ENCODE measurements at places on chromosomes 2 and 18. TPM values are rescaled to one million over a fixed set of nuclear protein-coding genes. Genes with fewer than 3 reads are reported as not detected.
A peak's percentile ranks its signal among the peaks of the same experiment; 100 is the strongest.

DNA sequence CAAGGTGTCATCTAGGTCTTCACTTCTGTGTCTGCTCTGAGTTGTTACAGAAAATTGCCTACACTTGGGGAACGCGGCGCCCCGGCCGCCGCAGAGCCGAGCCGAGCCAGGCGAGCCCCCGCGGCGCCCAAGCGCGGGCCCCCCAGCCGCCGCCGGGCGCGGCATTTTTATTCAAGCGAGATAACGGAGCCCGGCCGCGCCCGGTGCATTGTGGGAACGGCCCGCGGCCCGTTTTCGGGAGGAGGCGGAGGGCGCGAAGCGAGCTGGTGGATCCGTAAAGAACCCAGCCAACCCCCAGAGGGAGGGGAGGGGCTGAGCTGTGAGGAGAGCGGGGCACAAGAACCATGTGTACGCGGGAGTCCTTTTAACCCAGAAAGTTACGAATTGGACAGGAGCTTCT lies 191.8 kb downstream of the FTCDNL1 start:
- peak; percentile 23 for DNase-seq

DNA sequence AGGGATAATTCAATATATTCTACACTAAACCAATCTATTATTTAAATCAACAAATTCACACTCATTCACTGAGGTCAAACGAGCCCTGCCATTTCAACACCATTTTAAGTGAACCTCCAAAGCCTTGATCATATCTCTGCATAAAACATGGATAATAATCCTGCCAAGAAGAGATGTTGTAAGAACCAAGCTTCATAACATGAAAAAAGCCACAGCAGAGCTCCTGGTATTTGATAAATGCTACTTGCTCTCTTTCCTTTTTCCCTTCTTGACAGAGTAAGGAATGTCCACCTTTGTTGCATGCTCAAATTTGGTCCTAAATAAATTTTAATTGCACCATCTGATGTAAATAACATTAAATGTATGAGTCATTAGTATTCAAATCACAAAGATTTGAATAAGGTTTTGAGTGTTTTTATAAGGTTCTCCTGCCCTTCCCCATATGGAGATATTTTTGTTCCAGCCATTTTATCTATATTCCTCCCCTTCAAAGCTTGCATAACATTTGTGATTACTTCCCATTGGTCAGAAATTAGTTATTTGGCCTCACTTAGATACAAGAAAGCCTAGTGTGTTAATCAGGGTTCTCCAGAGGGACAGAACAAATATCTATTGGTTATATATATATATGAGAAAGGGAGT lies 318.8 kb downstream of the RND3 start:
- DNase-seq: no peak

GRCh38 chr2:14909795-14910194 lies 277.3 kb downstream of the LRATD1 start:
- no peak for DNase-seq

- no peak for DNase-seq
These were observed 528 bp upstream of the PPP4R3B start for GRCh38 chr2:55618025-55618274.

DNA sequence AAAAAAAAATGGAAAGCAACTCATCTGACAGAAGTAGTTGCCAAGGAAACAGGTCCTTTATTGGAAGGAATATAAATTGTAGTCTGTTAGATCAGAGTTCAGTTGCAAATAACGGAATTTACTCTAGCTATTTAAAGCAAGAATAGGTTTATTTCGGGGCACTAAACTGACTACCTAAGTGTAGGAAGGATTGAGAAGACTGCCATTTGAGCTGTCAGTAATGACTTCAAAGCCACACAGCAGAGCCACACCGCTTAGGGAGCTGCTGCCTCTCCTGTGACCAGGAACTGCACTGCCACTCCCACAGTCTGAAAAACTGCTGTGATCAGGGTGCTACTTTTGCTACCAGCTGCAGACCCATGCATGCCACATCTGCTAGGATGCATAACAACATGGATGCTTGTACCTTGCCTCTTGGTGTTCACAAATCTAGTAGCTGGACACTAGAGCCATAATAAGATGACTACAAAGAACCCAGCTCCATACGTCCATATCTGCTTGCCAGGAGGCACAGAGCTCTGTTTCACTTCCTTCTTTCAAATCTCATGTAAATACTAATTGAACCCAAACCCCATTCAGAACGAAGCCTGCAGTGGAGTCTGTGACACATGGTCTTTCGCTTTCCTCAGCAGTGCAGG lies 2.2 kb downstream of the DSG2 start:
- no peak for DNase-seq

GRCh38 chr2:111015283-111015995 lies 105.3 kb upstream of the BCL2L11 start:
- DNase-seq: no peak

DNA sequence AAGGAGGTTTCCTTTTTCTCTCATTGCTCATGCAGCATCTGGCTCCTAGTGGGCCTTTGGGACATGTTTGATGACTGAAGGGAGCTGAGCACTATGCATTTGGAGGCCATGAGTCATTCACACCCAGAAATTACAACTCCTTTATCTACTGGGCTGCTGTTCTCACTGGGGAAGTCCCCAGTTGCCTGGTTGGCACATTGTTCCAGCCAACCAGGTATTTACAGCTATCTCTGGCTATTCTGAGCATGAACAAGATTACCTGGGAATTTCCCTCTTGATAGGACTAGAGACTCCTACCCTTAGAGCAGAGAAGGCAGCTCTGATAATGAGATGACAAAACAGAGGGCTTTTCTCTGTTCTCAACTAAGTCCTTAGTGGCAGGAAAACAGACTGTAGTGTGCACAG lies 206.5 kb downstream of the SETBP1 start:
- no peak for DNase-seq

GRCh38 chr2:46134531-46135227 lies 162.5 kb upstream of the EPAS1 start:
- DNase-seq: peak; percentile 40

DNA sequence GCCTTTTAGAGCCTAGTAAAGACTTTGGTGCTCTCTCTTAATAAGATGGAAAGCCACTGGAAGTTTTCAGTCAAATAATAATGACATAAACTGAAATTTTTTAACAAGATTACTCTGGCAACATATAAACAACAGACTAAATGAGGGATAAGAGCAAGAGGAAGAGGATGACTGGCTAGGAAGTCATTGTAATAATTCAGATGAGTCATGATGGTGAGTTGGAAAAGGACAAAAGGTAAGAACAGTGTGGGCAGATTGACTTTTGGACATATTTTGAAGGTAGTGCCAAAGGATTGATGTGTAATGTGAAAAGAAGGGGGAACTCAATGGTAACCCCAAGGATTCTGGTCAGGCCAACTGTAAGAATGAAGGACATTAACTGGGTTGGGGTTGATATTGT lies 310.3 kb downstream of the NOL4 start:
- DNase-seq: no peak

GRCh38 chr2:191291471-191291870 lies 46.3 kb downstream of the MYO1B start:
- DNase-seq: no peak

DNA sequence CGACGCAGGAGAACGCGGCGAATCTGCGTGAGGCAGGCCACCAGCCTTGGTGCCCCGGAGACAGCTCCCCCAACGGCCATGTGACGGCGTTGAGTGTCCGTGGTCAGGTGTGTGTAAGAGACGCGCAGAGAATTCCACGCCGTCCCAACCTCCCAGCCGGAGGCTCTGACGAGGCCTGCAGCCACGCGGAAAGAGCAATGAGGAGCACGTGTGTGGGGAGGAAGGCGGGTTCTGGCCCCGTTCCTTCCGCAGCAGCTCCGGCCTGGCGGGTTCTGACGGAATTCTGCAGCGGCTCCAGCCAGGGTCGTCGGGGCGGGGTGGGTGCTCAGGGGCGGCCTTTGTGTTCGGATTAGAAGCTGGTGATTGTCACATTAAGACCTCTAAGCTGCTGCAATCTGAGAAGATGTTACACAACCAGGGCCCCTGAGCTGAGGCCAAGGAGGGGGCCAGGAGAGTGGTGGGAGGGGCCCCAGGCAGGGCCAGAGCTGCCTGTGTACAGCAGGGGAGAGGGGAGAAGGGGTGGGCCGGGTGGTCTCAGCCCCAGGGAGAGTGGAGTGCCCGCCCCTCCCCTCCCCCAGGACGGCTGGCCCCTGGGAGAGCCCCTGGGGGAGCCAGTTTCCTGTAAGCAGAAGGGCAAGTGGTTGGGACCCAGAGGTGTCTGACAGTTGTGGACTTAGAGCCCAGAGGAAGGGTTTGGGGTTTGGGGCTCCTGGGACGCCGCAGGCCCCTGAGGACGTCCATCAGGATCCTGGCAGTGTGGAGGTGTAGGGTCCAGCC lies 5.1 kb upstream of the GAL3ST2 start:
- peak; percentile 63 for DNase-seq

- no peak for DNase-seq
These were observed 26.0 kb downstream of the MAP3K20 start for GRCh38 chr2:173101687-173102086.

PROKR1 gene
- 0.27 TPM for total RNA-seq

ST8SIA3 gene
- not detected for total RNA-seq

SFT2D3 gene
- 13.5 TPM for total RNA-seq

REG1B gene
- total RNA-seq: not detected

STARD6 gene
- total RNA-seq: not detected

TRIM43 gene
- 0.48 TPM for total RNA-seq

CEP68 gene
- 14.7 TPM for total RNA-seq

CKAP2L gene
- total RNA-seq: not detected

Measured in uterus (tissue), 4 donors.